ENCODE measurements at places on chromosomes 5 and 9.

GRCh38 chr5:107425541-107426031 is 245.2 kb downstream of the EFNA5 start:
- peak; percentile 78 for DNase-seq

- DNase-seq = peak; percentile 42
Observed at GRCh38 chr9:108869092-108869725, 7.1 kb downstream of the ACTL7A start.

- DNase-seq = no peak
Observed at GRCh38 chr9:134655586-134656333, 14.2 kb downstream of the COL5A1 start.

DNA sequence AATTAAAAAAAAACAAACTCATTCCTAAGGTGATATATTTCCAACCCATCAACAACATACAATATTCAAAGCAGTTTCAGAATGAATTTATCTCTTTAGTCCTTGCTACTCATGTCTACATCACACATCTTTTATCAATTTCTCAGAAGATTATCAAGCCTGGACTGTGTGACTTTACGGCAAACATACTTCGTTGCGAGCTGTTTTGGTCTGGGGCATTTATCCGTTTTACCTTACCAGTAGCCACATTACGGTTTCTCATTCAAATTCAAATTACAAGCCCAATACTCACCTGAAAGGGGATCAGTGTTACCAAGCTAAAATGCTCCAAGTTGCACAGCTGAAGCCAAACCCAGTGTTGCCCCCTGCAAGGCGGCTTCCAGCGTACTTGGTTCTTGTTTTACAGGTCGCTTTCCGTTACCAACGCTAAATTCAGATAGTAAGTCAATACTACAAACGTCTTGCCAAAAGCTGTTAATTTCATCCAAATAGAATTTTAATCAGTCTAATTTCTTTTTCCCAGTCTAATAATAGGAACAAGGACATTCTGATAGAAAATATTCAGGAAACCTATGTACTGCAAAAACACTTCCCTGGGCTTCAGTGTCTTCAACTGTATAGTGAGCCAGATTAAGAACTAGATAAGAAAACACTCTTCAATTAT is 1.8 kb downstream of the HNRNPH1 start:
- no peak for DNase-seq

- no peak for DNase-seq
Observed at GRCh38 chr5:69305512-69305911, 27.1 kb downstream of the CCDC125 start.

DNA sequence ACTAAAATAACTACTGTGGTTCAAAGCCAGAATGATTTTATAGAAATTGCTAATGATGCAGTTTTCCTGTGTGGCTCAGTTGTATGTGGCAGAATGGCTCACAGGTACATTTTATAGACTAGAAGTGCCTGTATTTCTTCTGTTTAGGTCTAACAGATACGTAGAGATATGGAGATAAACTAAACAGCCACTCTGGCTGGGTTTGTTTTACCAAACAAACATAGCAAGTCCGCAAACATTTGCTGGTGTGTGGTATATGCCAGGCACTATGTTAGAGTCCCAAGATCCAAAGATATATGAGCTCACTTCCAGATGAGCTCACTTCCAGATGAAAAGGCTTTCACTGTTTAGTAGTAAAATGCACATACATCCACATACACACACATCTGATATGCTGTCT is 24.4 kb downstream of the ADRB2 start:
- DNase-seq = no peak

GRCh38 chr9:133120501-133121197 is 391 bp downstream of the RALGDS start:
- no peak for DNase-seq

GRCh38 chr5:127203818-127204217 is 86.8 kb upstream of the MEGF10 start:
- no peak for DNase-seq

- DNase-seq = no peak
Observed at GRCh38 chr5:40291338-40291737, 388.4 kb upstream of the PTGER4 start.

- no peak for DNase-seq
Observed at GRCh38 chr5:10653751-10654400, 90.0 kb downstream of the ANKRD33B start.

DNA sequence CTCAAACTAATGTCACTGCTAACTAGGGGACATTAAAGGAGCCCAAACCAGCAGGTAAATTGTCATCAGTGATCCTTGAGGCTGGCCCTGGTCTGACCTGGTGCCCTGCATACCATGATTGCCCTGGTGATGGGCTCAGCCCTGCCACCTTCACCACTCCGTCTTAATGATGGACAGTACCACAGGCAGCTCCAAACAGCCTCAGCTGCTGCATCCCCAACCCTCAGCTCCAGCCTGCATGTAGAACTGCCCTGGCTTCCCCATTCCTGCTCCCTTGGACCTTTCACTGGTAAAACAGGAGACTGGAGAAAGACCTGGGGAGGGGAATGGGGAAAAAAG is 190.0 kb downstream of the GAS1 start:
- DNase-seq = no peak

GRCh38 chr5:173825215-173825865 is 62.8 kb upstream of the CPEB4 start:
- DNase-seq = peak; percentile 20

DNA sequence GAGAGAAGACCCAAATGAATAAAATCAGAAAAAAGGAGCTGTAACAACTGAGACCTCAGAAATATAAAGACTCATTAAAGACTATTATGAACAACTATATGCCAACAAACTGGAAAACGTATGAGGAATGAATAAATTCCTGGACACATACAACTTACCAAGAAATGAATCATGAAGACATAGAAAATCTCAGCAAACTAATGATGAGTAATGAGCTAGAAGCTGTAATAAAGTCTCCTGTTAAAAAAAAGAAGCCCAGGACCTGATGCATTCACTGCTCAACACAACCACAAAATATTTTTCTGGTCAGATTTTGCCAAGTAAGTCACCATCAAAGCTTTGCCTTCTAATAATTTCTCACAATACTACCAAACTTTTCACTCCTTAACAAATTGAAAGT is 666.7 kb downstream of the LRRC70 start:
- no peak for DNase-seq

Measured in A549 (cell line).